ENCODE measurements at places on chromosomes 5 and 9.

- DNase-seq, result no peak
These were observed 27.1 kb upstream of the MTMR12 start for GRCh38 chr5:32339878-32340277.

GRCh38 chr9:135797507-135798262, 95.7 kb downstream of the KCNT1 start:
- no peak for DNase-seq

GRCh38 chr5:119721775-119722174, 92.4 kb downstream of the FAM170A start:
- no peak for DNase-seq

DNA sequence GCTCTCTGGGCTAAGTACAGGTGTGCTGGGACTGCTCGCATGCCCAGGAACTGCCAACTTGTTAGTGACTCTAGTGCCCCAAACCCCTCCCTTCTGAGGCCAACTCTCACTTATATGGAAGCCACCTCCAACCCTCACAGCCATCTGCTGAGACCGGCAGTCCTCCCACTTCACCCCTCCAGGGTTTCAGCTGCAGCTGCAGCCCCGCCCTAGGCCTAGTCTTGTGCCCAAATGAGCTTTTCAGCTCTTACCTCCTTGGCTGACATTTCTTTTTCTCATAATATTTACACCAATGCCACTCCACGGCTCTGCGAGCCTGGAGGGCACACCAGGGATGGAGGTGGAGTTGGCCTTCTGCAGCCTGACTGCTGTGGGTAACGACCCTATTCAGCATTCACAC, 166.6 kb downstream of the ROR2 start:
- no peak for DNase-seq

DNA sequence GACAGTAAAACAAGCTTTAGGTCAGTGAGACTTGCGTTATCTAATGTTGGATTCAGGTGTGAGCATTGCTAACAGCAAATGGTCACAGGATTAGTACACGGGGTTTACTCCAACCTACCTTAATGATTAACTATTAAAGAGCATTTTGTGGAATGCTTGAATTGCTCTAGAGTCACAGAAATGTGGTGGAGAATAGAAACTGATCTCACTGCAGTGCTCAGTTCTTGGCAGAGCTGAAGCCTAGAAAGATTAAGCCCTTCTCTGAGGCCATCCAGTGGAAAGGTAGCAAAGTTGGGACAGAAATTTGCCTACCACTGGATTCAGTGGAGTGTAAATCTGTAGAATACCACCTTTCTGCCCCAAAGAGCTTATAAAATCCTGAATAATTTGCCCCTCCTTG, 60.9 kb downstream of the ICE1 start:
- DNase-seq, result no peak

DNA sequence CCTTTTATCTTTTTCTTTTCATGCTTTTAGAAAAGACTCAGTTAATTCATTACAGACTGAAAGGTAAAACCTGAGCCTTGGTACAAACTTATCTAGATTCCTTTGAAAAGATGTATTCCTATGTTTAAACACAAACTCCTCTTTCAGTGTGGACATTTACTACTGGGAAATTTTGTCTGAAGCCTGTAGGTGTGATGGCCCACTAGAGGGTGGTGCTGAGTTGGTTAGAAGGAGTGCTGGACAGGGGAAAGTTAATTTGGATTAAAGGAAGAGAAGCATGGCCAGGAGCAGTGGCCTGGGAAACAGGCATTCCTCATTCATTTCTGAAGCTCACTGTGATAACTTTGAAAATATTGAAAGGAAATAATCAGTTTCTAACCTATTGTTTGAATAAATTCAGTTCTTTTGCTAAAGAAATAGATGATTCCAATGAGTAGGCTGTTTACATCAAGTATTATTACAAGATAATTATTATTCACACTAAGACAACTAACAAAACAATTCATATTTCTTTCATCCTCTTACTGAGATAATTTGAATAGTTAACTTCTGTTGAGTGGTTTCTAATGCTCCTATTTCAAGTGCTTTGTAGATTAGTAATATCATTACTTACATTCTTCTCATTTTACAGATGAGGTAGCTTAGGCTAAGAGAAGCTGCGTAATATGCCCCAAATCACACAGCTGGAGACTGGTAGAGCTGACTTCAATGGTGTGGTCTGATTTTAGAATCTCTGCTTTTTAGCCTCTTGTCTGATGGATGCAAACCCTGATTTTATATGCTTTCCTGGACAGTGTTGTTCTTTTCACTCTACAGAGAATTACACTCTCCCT, 150.9 kb downstream of the ADGRV1 start:
- no peak for DNase-seq

- DNase-seq, result no peak
These were observed 556.6 kb upstream of the TUSC1 start for GRCh38 chr9:26234865-26235264.

DNA sequence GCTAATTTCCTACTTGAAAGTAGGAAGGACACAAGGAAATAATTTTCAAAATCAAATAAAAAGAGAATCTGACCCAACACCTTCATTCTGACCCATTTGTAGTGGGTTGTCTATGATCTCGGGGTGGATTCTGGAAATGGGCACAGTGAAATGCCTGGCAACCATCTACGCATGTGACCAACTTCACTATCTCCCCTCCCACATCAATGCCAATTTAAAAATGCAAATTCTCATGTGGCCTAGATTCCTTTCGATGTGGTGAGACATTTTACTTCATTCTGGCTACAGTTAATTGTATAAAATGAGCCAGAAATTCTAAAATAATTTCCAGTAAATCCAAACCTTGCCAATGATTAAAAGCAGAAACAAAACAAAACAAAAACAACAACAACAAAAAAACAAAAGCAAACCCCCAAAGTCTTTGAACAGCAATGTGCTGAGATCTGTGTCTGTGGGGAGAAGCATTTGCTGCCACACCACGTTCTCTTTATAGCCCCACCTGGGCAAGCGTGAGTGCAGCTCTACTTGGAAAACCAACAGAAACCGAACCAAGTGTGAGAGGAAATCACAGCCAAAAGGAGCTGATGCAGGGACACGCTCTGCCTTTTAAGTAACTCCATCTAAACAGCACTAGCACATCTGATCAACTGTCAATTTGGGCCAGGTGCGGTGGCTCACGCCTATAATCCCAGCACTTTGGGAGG, 59.0 kb downstream of the USP20 start:
- DNase-seq, result no peak

DNA sequence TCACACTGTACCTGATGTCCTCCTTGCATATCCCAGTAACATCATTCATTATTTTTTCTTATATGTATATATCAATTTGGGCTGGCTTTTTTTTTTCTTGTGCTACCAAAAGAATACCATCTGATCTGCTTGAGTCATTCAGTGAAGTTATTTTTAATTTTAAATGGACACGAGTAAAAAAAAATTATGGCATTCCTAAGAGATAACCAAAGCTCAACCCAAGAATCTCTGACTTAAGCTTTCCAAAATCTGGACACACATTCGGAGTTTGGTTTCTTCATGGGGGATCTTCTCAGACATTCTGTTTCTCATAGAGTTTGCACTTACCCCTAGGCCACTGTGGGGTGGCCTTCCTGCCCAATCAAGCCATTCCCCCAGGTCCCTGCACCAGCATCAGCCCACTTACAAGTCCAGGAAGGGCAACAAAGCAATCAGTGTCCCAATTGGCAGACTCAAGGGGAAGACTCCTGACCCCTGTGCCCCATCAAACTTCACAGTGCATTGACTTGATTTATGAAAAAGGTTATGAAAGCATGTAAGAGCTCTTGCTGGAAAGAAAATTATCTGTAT, 49.2 kb upstream of the SPDL1 start:
- no peak for DNase-seq

- no peak for DNase-seq
These were observed 25.4 kb upstream of the ZSWIM6 start for GRCh38 chr5:61306531-61307131.
